GM23338 (cell line): ENCODE measurements at places on chromosomes 3 and 15. TPM values are rescaled to one million over a fixed set of nuclear protein-coding genes. Genes with fewer than 3 reads are reported as not detected.
A peak's percentile ranks its signal among the peaks of the same experiment; 100 is the strongest.

DNA sequence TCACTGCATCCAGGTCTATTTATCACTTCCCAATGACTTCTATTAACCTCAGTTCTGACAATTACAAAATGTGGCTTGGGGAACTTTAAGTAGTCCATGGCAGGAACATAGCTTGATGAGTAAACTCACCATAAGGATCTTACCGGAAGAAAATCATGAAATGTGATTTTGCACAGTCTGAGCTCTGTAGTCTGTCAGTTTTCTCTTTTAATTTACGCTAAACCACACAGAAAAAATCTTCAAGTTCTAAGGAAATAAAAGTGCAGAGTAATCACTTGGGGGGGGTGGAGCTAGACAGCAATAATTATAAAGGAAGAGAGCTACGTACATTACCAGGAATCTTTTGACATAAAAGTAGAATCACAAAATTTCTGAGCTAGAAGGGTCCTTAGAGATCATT, 9.2 kb downstream of the TBC1D5 start:
- H3K27ac ChIP-seq: no peak overlapping the region
- no peak overlapping the region for H3K4me3 ChIP-seq
- no peaks in the 10 kb centered on the region for H3K4me1 ChIP-seq
- H3K27me3 ChIP-seq: no peaks in the 10 kb centered on the region

GLT8D1 gene
- 40.8 and 50.7 TPM in 2 replicates for total RNA-seq

GRCh38 chr15:70492240-70493177, 270.8 kb downstream of the UACA start:
- DNase-seq: peak; percentile 19
- H3K27me3 ChIP-seq: no peaks in the 10 kb centered on the region
- H3K36me3 ChIP-seq: no peaks in the 10 kb centered on the region

GRCh38 chr3:190424478-190425439, 24.9 kb downstream of the TMEM207 start:
- H3K4me1 ChIP-seq: no peaks in the 10 kb centered on the region
- no peaks in the 10 kb centered on the region for H3K36me3 ChIP-seq
- H3K27ac ChIP-seq: no peak overlapping the region
- H3K4me3 ChIP-seq: no peak overlapping the region

DNA sequence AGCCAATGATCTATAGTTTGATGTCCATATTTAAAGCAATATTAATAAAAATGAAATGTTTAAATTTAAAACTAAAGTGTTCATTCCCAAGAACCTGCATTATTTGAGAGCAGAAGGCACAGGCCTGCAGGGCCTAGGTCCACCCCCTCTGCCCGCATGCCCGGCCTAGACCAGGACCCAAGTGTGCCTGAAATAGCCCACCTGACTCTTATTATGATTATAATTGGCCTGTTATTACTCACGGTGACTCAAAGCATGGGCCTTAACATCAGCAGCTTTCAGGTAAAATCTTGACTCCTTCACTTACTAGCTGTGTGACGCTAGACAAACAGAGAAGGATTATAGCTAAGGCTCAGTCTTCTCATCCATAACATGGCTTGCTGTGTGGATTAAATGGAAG, 128.8 kb downstream of the PLCL2 start:
- no peak for DNase-seq
- H3K27me3 ChIP-seq: no peaks in the 10 kb centered on the region
- no peaks in the 10 kb centered on the region for H3K4me1 ChIP-seq
